OCI-M1 (cell line): ENCODE measurements at places on chromosomes 7 and 10.

GRCh38 chr7:18086165-18087025 lies 58.7 kb upstream of the PRPS1L1 start:
- DNase-seq: no peak

DNA sequence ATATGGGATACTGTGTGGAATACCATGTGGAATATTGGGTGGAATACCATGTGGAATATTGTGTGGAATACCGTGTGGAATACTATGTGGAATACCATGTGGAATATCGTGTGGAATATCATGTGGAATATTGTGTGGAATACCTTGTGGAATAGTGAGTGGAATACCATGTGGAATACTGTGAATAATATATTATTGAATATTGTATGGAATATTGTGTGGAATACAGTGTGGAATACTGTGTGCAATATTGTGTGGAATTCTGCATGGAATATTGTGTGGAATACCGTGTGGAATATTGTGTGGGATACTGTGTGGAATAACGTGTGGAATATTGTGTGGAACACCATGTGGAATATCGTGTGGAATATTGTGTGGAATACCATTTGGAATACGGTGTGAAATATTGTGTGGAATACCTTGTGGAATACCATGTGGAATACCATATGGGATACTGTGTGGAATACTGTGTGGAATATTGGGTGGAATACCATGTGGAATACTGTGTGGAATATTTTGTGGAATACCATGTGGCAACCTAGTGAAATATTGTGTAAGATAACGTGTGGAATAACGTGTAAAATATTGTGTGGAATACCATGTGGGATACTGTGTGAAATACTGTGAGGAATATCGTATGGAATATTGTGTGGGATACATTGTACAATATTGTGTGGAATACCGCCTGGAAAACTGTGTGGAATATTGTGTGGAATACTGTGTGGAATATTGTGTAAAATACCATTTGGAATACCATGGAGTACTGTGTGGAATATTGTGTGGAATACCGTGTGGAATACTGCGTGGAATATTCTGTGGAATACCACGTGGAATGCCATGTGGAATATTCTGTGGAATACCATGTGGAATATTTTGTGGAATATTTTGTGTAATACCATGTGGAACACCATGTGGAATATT lies 133.9 kb upstream of the CHST15 start:
- DNase-seq: no peak

DNA sequence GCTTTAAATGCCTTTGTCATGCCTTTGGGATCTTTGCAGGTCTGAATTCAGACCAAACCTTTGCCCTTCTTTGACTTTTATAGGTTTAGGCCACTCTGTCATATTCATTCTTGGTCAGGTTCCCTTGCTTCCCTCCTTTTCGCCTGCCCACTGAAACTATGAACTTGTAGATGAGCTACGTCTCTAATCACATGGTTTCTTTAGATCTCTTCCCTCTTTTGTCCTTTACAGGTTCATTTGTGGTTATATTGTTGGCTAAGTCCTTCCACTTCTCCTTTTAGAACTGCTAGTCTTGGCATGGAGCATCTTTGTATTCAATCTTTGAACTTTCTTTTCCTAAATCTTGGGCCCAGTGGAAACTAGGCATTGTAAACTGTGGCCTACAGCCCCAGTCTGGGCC lies 104.0 kb upstream of the ZEB1 start:
- peak; percentile 27 for DNase-seq

DNA sequence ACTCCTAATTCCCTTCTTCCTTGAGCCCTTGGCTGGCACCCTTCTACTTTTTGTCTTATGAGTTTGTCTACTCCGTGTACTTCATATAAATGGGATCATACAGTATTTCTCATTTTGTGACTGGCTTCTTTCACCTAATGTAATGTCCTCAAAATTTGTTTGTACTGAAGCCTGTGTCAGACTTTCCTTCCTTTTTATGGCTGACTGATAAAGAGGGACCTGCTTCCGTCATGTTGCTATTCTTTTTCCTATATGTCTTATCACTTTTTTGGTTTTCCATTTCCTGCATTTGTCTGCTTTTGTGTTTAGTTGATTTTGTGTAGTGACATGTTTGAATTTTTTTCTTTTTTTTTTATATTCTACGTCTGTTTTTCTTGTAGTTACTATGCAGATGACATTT lies 470.9 kb downstream of the SDK1 start:
- DNase-seq: no peak

DNA sequence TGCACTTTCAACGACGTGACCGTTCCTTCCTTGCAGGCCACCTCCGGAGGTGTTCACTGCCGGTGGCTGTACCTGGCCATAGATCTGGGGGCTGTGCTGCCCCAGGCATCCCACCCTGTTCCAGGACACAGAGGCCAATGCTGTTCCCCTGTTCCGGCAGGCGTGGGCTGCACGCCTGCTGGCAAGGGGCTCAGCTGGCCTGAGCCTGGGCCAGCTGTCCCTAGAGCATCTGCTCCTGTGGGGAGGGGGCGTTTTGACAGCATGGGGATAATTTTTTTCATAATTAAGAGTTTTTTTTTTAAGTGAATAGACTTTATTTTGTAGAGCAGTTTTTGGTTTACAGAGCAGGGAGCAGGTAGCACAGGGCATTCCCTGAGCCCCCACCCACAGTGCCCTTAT lies 28.8 kb downstream of the PWWP2B start:
- DNase-seq: no peak

DNA sequence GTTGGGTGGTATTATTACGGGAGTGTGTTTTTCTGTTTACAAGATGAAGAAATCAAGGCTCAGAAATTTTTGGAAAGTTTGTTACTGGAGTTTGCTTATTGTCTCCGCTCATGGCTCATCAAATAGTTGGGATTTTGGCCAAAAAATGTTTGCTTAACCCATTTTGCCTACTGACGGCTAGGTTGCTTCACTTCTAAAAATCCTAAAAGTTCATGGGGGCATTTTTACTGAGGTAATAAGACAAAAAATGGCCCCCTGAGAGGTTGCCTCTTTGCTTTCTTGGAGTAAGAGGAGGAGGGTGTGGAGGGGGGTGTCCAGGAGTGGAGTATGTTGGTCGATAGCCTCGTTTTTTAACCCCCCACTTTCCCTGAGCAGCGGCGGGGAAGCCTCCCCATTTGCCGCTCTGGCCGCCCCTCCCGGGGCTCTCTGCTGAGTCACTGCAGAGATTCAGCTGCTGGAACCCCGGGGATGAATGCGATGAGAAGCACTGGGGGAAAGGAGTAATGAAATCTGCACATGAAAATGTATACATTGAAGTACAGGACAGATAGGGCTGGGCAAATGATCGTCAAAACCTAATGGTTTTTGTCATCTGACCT lies 1.5 kb downstream of the MEST start:
- DNase-seq: peak; percentile 39

- DNase-seq: no peak
Observed at GRCh38 chr10:129773359-129773990, 190.6 kb downstream of the EBF3 start.

- no peak for DNase-seq
Observed at GRCh38 chr7:124250297-124251034, 217.6 kb upstream of the TMEM229A start.

- no peak for DNase-seq
Observed at GRCh38 chr10:103067484-103067883, 125.6 kb downstream of the NT5C2 start.

- DNase-seq: no peak
Observed at GRCh38 chr10:87671139-87671815, 11.6 kb downstream of the PAPSS2 start.

GRCh38 chr10:18290651-18291313 lies 150.6 kb downstream of the CACNB2 start:
- DNase-seq: no peak

GRCh38 chr10:88270871-88271713 lies 312.0 kb downstream of the RNLS start:
- no peak for DNase-seq

- no peak for DNase-seq
Observed at GRCh38 chr7:75699993-75700392, 38.7 kb downstream of the HIP1 start.

DNA sequence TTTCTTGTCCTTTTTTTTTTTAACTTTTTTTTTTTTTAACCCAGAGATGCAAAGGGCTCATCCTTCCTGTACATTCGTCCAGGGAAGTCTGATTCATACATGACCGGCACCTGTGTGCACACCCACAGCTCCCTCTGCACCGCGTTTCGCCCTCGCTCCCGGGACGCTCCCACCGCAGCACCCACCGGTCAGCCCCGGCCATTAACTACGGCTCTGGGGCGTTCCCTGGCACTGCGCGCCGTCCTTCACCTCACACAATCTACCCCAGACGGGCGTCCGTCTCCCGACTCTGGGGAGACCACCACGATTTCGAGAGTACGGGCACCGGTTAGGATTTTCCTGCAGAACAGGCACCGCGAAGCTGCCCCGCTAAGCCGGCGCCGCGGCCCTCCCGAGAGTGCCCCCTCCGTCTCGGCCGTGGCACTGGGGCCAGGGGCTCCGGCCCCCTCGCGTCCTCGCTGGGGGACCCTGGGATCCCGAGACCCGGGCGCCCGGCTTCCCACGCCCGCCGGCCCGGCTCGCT lies 452 bp downstream of the ATE1 start:
- DNase-seq: peak; percentile 73

DNA sequence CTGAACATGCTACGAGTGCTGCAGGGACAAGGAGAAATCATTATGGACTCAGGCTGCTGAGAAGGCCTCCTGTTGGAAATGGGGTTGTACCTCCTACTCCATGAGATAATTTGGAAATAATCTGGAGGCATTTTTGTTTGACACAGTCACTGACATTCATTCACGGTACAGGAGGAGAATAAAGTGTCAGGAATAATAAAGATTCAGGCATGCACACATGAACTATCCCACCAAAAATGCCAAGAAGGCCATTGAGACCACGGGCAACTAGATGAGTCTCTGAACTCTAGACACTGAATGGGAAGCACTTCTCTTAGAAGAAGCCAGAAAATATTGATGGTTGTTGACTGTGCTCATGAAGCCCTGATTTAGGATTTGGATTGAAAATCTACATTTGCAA lies 220.9 kb upstream of the HABP2 start:
- DNase-seq: no peak

- no peak for DNase-seq
Observed at GRCh38 chr10:9863559-9864121, 1154.0 kb upstream of the CELF2 start.

GRCh38 chr7:1340461-1341360 lies 108.0 kb downstream of the UNCX start:
- no peak for DNase-seq

GRCh38 chr7:1758028-1758858 lies 88.2 kb downstream of the ELFN1 start:
- peak; percentile 17 for DNase-seq

DNA sequence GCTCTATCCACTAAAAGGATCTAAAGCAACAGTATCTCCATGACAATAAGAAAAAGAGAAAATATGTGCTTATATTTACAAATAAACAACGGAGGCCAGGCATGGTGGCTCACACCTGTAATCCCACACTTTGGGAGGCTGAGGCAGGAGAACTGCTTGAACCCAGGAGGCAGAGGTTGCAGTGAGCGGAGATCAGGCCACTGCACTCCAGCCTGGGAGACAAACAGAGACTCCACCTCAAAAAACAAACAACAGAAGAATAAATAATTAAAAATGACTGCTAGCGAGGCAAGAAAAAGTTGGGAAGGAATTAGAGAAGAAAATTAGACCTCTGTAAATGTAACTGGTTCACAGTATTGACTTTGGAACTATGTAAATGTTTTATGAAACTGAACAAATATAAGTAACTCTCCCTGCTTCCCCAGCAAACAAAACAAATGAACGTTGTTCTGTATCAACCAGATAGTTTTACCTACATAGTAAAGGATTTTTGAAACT lies 17.1 kb downstream of the TRIM24 start:
- DNase-seq: no peak

GRCh38 chr7:45601094-45601493 lies 26.9 kb downstream of the ADCY1 start:
- no peak for DNase-seq

DNA sequence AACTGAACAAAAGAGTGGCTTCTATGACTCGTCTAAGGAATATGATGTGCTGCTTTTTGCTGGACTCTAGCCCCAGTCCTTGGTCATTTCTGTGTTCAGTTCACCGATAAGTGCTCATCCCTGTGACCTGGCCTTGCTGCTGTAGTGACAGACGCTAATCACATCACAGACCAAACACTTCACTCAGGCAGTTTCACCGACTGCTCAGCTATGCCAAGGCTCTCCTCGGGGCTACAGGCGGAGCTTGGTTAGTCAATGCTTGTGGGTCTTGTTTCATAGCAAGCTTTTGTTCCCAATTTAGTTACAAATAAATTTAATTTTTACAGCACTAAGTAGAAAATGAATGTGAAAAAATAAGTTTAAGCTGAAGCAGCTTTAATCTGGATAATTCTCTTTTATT lies 190.8 kb upstream of the PRKCQ start:
- DNase-seq: no peak

GRCh38 chr10:62069452-62070178 lies 168.1 kb downstream of the ARID5B start:
- no peak for DNase-seq

- no peak for DNase-seq
Observed at GRCh38 chr7:17130281-17131059, 168.0 kb upstream of the AHR start.

DNA sequence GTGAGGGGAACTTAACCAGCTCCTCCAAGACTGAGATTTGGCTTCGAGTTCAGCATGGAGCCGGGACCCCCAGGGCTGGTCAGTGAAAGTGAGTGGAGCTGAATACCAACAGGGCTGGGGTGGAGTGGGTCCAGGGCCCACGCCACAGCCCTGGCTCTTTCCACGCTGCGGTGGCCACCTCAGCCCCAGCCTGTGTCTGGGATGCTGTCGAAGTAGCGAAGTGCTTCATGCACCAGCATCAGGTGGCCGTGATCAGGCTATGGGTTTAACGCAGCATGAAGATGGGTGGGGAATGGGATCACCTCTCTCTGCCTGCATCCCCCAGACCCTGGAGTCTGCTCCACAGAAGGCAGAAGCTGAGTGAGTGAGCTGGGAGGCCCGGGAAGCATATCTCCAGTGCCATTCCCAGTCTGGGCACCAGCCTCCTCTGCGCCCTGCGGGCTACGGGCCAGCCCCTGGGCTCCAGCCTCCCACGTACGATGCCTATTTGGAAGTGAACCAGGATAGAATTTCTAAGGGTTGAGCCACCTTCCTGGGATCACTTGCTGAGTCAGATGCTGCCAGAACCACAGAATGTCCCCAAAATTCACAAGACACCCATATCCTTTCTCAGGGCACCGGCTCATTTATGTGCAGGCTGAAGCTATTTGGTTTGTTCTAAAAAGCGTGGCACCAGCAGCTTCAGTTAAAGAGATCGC lies 131.1 kb upstream of the CHST15 start:
- no peak for DNase-seq

- no peak for DNase-seq
Observed at GRCh38 chr7:138468244-138469123, 8.4 kb downstream of the TRIM24 start.

GRCh38 chr7:2149672-2150444 lies 82.9 kb downstream of the MAD1L1 start:
- DNase-seq: no peak

DNA sequence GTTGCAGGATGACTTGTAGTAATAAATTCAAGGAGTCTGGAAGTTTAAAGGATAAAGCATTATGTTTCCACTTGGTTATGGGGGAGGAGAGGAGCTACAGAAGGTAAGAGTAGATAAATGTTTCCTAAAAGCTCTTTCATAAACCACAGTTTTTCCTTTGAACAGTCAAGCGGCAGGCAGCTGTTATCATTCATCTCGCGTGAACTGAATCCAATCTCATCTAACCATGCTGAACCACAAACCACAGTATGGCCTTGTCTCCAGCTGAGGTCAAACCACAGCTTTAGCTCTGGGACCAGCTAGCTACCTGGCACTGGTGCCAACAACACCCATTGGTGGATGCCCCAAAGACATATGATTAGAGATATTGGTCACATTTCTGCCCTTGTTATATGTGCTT lies 63.3 kb downstream of the NOC3L start:
- DNase-seq: peak; percentile 98
